Iris pigment epithelial cell (primary cell): ENCODE measurements at places on chromosomes 4 and X.

- no peak for DNase-seq
Measured at GRCh38 chrX:120302434-120302833, 8.8 kb downstream of the TMEM255A start.

DNA sequence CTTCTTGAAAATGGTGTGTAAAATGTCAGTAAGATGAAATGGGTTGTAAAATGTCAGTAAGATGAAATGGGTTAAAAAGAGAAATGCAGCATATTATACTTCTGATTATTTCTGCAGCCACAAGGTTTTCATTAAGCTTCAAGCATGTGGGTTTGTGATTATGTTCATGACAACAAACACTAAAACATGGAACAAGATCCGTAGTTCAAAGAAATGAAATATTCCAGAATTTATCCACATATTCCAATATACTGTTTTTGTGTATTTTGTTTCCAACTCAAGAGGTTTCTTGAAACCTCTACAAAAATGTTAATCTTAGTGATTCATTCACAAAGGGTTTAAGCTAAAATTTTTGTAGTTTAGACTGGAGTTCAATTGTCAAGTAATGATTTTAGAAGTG is 84.0 kb downstream of the ADAMTS3 start:
- no peak for DNase-seq

- no peak for DNase-seq
Measured at GRCh38 chrX:141443922-141444321, 140.6 kb downstream of the SPANXA1 start.

DNA sequence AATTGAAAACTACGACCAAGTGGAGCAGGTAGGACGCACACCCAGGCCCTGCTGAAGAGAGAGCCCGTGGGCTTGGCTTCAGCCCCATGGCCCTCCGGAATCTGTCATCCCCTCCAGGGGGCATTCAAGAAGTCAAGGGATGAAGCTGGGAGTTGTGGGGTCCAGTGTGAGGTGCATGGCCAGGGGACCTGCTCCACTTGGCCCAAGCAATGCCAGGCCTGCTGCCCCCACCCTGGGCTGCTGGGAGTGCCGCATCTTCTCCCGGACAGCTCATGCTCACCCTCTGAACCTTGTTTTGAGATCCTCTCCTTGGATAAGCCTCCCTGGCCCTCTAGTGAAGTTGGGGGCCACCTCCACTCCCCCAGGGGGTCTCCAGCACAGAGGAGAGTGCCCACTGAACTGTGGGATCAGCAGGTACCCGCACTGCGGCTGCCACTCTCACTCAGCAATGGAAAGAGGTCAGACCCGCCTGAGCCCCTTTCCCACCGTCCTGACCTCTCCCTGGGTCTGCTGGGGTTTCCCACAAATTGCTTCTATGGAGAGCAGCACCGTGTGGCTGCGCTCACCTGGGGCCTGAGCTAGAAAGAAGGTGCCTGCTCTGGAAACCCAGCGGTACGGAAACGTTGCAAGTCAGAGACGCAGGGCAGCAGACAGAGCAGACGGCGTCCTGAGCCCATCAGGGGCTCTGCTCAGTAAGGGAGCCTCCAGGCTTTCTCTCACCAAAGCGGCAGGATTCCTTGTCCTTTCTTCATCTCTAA is 5.0 kb upstream of the ABLIM2 start:
- DNase-seq = no peak

DNA sequence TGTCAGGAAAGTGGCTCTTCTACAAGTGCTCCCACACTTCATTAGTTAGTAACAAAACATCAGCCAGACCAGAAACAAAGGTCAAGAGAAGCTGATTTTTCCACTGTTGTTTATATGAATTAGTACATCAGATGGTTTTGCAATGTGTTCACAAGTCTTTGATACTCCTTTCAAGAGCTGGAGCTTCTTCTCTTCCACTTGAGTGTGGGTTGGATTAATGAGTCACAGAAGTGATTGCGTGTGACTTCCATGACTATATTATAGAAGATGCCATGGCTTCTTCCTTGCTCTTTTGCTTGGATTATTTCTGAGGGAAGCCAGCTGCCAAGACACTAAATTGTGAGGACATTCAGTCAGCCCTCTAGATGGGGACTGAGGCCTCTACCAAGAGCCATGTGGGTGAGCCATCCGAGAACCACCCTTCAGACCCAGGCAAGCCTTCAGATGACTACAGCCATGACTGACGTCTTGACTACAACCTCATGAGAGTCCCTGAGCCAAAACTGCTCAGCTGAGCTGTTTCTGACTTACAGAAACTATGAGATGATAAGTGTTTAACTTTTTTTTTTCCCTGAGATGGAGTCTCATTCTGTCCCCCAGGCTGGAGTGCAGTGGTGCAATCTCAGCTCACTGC is 18.1 kb downstream of the SOWAHB start:
- peak; percentile 67 for DNase-seq

DNA sequence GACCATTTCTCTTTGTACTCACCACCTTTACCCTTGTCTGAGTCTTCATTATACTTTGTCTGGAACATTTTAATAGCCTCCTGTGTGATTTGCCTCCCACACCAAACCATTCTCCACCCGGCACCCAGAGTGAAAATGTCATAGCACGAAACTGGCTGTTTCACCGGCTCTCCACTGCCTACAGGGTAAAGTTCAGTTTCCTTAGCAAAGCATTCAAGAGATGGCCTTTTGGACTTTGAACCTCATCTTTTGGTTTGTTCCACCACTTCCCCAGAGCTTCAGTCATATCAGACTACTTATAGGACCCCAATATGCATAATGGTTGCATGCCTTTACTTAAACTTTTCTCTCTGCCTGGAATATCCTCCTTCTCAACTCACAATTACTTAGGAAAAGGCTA is 38.3 kb downstream of the RAP2C start:
- no peak for DNase-seq

DNA sequence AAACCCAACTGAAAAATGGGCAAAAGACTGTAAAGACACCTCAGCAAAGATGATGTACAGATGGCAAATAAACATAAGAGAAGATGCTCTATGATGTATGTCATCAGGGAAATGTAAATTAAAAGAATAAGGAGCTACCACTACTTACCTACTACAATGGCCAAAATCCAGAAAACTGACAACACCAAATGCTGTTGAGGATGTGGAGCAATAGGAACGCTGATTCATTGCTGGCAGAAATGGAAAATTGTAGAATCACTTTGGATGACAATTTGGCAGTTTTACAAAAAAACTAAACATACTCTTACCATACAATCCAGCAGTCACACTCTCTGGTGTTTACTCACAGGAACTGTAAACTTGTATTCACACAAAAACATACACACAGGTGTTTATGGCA is 222.3 kb upstream of the LDB2 start:
- no peak for DNase-seq

DNA sequence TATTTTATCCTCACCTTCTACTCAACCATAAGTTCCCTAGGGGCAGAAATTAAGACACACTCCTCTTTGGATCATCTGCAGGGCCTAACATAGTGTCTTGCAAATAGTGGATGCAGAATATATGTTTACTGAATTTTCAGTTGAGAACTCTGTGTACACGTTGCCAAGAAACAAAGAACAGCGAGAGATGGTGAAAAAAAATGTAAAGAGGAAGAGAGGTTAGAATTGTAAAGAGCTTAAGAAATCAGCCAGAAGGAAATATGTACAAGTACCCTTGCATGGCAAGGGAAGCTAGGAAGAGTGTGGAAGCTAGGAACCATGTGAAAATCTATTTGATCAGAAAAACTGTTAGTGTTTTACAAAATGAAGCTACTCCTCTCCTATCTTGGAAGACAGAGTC is 431.0 kb downstream of the SMARCA1 start:
- DNase-seq = no peak

DNA sequence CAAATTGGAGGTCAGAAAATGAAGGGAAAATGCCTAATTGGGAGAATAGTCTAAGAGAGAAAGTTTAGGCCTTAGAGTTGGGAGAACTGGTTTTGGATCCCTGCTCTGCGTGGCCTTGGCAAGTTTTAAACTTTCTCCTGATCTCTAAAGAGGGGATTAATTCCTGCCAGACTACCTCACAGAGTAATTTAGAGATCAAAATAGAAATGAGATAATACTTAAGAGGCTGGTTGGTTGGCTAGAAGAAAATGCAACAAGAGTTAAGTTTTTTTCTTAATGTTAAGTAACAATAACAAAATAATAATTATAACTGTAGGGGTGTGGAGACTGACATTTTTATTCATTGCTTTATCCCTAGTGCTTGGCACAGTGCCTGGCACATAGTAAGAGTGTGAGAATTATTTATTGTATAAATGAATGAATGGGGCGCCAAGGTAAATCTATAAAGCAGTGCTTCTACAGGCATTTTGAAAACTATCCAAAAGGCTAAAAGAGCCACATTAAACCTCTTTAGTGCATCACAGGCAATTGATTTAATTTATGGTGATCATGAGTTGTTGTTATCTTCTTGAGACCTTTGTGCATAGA is 160.5 kb downstream of the RASL11B start:
- DNase-seq = no peak
